ENCODE measurements at places on chromosomes 2 and 18. TPM values are rescaled to one million over a fixed set of nuclear protein-coding genes. Genes with fewer than 3 reads are reported as not detected.

DNA sequence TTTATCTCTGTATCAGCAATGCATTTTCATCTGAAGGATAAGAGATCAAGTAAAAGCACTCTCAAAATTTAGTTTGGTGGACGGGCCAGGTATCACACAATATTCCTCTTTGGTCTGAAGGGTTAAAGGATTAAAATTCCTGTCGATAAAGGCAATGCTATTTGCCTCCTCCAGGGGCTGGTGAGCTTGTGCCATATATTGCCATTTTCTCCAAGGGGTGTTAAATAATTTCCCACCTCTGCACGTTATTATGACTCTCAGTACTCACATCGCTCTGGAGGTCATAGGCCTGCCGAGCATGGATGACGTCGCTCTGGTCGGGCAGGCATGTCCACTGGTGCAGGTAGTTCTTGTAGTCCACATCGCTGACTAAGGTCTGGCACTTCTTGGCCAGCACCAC lies 94.2 kb downstream of the NEB start:
- DNase-seq = no peak

DNA sequence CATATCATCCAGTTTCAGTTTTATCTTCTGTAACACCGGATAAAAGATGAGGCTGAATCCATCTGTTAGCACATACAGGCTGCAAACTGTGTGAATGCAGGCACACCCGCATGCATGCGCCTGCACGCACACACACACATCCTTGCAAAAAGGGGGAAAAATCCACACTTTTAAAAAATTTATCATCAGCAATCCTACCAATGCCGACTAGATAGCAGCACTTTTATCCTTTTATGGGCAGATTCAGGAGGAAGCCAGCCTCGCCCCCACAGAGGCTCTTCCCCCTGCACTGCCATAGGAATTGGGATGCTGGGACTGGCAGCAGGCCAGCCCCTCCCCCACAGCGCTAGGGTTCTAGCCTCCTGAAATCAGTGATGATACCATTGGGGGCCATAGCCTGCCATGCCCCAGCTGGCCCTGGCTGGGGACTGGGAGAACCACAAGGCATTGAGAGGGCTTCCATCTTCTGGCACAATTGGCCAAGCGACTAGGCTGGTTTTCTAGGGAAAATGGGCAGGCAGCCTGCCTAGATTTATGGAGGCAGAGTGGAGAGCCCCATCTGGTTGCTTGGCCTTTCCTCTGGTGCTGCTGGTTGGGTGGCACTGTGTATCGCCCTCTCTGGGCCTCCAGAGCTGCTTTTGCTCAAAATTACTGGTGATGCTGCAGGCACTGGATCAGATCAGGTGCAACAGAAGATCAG lies 25.5 kb downstream of the CYRIA start:
- no peak for DNase-seq

- DNase-seq = no peak
Measured at GRCh38 chr2:234448506-234449184, 48.2 kb downstream of the ARL4C start.

DNA sequence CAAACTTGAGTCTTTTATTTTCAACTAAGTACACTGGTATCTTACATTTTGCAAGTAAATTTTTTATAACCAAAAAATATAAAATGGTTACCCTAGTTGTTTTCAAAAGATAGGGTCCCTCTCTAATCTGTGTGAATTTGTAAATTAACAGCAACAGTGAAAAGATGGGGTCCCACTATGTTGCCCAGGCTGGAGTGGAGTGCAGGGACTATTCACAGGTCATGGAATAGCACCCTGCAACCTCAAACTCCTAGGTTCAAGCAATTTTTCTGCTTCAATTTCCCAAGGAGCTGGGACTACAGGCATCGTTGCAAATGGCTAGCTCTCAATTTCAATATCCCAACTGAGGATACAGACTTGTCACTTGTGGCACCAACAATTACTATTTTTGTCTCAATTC lies 12.1 kb downstream of the CCT4 start:
- DNase-seq = no peak

GRCh38 chr2:113842919-113843736 lies 46.8 kb upstream of the ACTR3 start:
- no peak for DNase-seq

GRCh38 chr2:80748592-80748991 lies 444.0 kb upstream of the LRRTM1 start:
- DNase-seq = no peak

GRCh38 chr2:31328026-31328425 lies 86.5 kb downstream of the XDH start:
- no peak for DNase-seq

DNA sequence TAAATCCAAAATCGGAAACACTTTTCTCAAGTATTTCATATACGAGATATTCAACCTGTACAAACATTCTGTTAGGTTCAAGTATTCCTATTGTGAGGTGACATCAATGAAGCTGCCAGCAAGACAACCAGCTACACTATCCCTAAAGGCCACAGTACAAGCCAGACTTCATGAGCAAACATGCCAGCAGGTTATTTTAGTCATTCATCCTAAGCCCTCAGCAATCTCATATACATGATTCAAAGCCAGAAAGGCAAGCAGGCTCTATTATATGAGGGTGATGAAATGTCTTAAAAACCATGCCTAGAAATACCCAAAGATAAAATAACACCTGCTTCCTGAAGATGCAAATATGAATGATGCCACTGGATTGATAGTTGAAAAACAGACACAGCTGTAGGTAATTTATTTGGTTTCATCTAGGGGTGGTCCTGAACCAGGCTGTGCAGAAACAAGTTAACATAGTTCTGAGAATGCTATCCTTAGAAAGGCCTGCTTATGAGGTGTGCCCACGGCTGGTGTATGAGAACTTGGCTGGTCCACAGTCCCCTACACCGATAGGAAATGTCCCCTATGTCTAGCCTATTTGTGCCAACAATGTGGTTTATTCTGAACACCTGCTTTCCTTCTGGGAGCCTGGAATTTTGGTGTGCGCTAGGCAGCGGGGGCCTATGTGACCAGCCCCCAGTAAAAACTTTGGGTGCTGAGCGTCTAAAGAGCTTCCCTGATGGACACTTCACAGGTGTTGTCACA lies 48.2 kb upstream of the KIDINS220 start:
- no peak for DNase-seq

- DNase-seq = no peak
Measured at GRCh38 chr2:233837694-233838229, 16.6 kb downstream of the HJURP start.

DNA sequence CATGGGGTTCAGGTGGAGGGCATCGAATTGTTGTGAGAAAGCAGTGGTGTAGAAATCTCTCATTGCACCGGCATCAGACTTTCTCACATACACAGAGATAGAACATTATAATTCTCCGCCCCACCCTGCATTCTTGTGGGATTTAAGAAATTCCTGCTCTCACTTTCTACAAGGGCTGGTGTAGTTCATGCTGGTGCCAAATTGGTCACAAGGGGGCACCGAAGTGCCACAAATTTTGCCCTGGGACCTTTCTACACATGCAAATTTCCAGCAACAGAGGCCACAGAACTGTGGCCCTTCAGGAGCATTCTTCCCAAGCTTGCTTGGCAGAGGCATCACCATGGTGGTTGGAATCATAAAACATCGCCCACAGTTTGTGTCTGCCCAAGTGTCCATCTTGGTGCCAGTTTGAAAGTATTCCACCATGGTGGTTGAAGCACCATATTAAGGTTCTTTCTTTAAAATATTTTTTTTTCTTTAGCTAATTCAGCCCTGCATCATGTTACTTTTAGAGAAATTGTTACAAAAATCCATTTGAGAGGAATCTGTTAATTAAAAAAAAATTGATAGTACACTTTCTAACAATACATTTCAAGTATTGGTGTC lies 521.2 kb upstream of the FANCL start:
- peak; percentile 4 for DNase-seq

- peak; percentile 63 for DNase-seq
Measured at GRCh38 chr2:5798084-5798483, 105.9 kb downstream of the SOX11 start.

The CRACDL gene
- polyA plus RNA-seq = not detected

The LOXHD1 gene
- not detected for polyA plus RNA-seq

- DNase-seq = no peak
Measured at GRCh38 chr18:36130039-36130831, 536 bp downstream of the ELP2 start.

DNA sequence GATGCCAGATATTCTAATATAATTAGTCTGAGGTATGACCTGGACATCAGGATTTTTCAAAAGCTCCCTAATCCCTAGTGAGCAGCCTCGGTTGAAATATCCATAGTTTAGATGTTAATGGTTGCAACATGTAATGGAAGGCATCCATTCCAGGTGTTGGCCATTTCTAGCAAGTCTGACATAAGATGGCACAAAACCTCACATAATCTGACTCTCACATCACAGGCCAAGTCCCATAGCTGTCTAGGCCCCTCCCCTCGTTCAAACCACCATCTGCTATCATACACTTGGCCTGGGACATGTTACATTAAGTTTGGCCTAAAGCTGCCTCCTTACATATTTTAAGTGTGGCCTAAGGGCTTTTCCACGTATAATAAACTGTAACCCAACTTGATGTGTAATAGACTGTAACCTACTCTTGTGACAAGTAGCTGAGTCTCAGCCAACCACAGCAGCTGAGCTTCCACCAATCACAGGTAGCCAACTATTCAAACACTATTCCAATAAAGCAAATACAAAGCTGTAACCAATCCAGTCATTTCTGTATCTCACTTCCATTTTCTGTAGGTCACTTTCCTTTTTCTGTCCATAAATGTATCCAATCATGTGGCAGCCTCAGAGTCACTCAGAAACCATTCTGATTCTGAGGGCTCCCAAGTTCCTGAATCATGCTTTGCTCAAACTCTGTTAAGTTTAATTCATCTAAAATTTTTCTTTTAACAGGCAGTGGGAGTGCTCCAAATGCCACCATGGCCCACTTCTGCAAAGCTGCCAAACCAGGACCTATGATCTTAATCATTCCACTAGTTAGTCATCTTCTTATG lies 59.4 kb downstream of the ADD2 start:
- no peak for DNase-seq

DNA sequence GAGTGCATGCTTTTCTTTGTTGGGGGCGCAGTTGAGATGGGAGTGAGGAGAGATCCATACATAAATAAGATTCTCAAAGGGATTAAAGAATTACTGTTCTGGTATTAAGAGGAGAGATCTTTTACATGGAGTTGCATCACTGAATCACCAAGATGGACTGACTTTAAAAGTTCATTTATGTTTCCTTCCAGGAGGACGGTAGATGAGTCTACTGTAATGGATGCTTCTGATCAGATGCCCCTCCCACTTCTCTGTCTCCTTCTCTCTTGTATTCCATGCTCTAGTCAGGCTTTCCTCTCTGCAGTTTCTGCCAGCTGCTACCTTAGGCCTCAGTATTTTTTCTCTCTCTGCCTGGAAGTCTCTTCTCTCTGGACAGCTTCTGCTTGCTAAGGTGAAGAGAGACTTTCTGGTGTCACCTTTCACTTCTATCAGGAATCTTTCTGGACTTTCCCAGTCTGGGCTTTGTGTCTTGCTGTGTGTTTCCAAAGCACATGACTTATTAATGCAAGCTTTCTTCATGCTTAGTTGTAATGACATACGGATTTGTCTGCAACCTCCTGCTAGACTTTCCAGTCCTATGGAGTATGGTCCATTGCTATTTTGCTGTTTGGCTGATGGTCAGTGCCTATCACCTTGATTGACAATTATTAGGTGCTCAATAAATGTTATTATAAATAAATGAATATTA lies 23.6 kb downstream of the FAM171B start:
- peak; percentile 23 for DNase-seq

Measured in AG04450 (cell line).